ENCODE measurements at places on chromosomes 4 and X.
A peak's percentile ranks its signal among the peaks of the same experiment; 100 is the strongest.

- DNase-seq = no peak
These were observed at the start of gene MAGEB1 for GRCh38 chrX:30246769-30247489. Gene MAGEB1, plus strand, starts transcription at chrX:30247146. Its CDS starts 3,348 bp downstream, at chrX:30250494.

DNA sequence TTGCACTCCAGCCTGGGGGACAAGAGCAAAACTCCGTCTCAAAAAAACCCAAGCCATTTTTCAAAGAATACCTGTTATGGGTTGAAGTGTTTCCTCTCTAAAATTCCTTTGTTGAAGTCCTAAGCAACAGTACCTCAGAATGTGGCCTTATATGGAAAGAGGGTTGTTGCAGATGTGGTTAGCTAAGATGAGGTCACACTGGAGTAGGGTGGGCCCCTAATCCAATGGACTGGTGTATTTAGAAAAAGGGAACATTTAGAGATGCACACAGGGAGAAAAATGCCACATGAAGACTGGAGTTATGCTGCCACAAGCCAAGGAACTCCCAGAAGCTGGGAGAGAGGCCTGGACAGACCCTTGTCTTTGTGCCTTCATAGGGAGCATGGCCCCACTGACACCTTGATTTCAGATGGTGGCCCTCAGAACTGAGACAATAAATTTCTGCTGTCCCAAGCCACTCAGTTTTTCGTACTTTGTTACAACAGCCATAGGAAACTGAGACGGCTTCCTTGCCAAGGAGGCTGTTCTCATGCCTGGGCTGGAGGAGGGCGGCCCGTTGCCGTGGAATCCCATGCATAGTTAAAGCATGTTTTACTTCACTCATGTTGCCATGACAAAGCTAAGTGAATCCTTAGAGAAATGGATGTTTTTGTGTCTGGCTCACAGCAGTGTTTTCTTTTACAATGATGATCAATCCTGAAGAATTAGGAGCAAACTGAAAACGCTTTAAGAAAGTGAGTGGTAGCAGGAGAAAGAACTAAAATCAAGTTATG is 16.5 kb downstream of the TRAPPC2 start:
- DNase-seq = no peak

- DNase-seq = no peak
These were observed 94.7 kb upstream of the SRD5A3 start for GRCh38 chr4:55251342-55251741.

DNA sequence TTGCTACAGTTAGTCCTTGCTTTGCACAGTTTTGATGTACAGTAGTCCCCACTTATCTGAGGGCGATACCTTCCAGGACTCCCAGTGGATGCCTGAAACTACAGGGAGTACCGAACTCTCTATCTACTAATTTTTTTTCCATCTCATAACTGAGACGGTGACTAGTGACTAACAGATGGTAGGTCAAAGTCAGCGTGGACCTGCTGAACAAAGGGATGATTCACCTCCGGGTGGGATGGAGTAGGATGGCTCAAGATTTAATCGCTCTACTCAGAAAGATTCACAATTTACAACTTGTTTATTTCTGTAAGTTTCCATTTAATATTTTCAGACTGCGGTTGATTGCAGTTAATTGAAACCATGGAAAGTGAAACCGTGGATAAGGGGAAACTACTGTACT is 655.8 kb downstream of the ZNF674 start:
- DNase-seq = no peak

- DNase-seq = no peak
These were observed 114.1 kb downstream of the FAM9B start for GRCh38 chrX:8919801-8920200.

- DNase-seq = no peak
These were observed 455.7 kb downstream of the BCOR start for GRCh38 chrX:39642071-39642470.

- DNase-seq = no peak
These were observed 69.7 kb downstream of the PPP3CA start for GRCh38 chr4:101277671-101278070.

GRCh38 chr4:40331961-40332360 is 3.2 kb upstream of the CHRNA9 start:
- no peak for DNase-seq

- DNase-seq = no peak
These were observed 26.6 kb downstream of the VSIG4 start for GRCh38 chrX:66013194-66013816.

DNA sequence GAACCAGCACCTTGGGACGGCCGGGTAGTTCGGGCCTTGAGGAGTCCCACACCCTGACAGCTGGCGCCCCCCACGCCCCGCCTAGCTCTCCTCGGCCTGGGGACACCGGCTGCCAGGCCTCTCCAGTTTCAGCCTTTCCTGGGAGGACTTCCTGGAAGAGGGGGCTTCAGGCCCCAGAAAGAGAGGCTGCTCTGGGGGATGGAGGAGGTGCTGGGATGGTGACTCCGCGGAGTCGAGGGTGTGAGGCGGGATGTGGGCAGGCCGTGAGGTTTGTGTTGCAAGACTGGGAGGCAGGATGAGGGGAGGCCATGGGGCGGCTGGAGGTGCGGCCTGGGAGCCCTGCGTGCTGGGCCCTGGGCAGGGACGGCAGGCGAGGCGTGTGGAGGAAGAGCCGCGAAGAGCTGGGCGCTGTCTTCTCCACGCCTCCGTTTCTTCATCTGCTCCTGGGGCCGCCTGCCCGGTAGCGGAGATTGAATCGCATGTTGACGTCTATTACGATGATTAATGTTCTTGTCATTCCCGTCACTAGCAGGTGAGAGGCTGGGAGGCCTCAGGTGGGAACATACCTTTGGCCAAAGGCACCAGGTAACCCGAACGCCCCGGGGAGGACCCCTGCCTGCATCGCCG is 918 bp upstream of the FGFRL1 start:
- DNase-seq = peak; percentile 41

GRCh38 chr4:180372691-180373090 is 1870.5 kb upstream of the TENM3 start:
- DNase-seq = no peak

DNA sequence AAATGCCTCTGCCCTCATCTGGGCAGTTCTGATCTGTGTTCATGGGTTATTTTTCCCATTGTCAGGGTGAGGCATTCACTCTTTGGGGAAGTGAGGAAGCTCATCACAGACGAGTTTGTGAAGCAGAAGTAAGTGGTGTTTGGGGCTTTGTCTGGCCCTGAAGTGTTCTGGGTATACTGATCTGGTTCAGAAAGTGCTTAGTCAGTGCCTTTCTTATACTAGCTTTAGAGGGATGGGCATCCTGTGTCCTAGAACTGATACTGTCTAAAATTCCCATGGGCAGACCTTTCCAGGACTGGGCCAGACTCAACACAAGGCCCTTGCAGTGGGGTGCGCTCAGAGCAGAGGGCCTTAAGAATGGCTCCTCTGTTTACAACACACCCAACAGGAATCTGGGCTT is 6.4 kb downstream of the TRO start:
- no peak for DNase-seq

GRCh38 chr4:27058819-27059406 is 198.3 kb downstream of the STIM2 start:
- no peak for DNase-seq

GRCh38 chr4:174616661-174617060 is 94.4 kb upstream of the HPGD start:
- DNase-seq = no peak

- DNase-seq = no peak
These were observed 15.0 kb upstream of the CD99L2 start for GRCh38 chrX:150913511-150913910.

DNA sequence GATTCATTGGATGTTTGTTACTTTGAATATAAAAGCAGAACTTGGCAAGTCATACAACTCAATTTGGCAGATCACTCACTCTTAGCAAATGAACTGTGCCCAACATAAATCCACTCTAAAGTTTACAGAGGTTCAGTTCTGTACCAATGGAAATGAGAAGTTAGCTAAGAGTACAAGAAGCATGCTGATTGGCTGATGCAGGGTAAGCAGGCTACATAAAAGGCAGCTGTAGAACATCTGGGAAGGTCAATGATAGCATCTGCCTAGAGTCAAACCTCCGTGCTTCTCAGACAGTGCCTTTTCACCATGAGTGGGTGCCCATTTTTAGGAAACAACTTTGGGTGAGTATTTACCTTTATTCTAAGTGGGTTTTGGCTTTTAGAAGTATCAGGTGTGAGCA is at the start of gene TDO2:
TSS of gene TDO2 (plus strand) at position 244 of the 400 bp plus-strand sequence. CDS start at position 307, 63 bp downstream.
- DNase-seq = no peak

DNA sequence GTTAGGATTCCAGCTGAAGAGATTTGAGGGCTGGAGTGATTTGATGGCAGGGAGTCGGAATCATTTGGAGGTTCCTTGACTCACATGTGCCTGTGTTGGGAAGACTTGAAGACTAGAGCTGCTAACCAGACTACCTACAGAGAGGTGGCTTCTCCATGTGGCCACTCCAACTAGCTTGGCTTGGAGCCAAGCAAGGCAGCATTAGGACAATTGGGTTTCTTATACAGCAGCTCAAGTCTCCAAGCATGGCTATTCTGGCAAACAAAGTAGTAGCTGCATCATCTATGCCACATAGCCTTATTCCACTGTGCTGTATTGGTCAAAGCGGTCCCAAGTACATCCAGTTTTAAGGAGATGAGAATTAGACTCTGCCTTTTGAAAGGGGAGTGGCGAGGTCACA is 171.7 kb upstream of the SLC4A4 start:
- DNase-seq = no peak

DNA sequence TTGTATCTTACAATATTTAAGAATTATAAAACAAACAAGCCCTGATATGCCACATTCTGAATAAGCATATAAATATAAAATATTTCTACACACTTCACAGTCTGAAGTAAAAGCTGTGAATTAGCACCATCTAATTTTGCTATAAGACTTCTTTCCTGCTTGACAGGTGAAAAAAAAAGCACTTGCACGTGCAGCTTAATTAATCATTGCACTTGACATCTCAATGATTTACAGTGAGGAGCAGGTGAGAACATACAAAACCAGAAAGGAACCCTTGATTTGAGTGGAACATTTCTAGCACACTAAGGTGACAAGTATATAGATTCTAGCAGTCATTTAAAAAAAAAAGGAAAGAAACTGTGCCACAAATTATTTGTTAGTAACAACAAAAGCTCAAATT is 47.9 kb downstream of the CHIC2 start:
- no peak for DNase-seq

DNA sequence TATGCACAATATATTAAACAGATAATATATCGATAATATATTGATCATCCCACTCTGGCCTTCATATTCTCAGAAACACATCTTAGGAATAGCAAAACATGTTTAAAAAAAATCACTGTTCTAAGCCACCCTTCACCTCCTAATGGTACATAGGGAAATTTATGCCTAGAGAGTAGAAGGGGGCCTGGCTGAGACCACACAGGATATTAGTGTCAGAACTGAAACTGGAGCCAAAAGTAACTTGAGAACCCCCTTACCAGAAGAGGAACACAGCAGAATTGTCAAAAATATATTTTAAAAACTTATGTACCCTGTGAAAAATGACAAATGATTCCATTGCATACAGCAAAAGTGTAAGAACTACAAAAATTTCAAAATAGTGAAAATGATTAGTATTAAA is 173.1 kb downstream of the VSIG4 start:
- no peak for DNase-seq

- DNase-seq = no peak
These were observed 131.5 kb downstream of the AFAP1 start for GRCh38 chr4:7808181-7808580.

DNA sequence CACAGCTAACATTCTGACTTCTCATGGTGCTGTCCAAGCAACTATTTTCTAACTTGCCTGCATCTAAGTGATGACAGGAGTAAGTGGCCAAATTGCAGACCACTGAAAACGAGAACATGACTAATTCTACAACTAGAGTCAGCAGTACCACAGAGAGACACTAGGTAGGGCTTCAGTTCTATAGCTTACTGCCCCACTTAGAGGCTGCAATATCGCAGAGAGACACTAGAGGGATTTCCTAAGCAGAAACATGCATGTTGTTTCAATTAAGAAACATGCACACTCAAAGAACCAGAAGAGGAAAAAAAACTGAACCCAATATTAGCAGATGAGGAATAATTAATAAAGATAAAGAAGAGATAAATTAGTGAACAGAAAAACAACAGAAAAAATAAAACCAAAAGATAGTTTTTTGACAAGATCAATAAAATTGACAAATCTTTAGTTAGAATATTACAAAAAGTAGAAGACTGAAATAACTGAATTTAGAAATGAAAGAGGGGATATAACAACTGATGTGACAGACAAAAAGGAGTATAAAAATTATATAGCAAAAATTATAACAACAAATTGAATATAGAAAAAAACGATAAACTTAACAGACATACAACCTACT is 100.8 kb downstream of the SPIN4 start:
- DNase-seq = no peak

DNA sequence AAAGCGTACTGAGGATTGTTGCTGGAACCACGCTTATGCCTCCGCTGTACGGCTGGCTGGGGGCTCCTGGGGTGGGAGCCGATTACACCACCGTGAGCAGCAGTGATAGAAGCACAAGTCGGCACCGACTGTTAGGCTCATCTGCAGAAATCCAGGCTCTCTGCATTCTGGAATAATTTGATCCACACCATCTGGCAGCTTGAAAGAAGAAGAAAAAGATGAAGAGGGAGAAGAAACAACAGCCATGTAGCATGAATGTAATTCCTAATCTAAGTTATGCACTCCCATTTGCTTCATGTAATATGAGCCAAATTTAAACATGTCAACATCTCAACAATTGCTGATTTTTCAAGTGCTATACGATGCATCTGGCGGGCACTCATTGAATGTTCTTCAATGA is 84.6 kb upstream of the DHX15 start:
- no peak for DNase-seq

DNA sequence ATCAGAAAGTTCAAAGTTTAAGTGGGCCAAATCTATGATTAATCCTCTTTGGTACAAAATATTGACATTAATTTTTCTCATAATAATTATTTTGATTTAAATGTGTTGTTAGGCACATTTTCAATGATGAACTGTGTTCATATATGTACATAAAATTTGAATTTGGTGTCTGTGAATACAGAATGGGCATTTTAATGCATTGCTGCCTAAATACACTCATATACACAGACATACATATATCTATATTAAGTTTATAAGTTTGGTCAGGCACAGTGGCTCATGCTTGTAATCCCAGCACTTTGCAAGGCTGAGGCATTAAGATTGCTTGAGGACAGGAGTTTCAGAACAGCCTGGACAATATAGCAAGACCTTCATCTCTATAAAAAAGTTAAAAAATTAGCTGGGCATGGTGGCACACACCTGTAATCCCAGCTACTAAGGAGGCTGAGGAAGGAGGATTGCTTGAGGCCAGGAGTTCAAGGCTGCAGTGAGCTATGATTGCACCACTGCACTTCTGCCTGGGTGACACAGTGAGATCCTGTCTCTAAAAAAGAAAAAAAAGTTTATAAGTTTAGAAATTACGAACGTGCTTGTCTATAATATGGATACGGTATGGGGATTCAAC is 12.3 kb upstream of the BMP2K start:
- no peak for DNase-seq
